Activated T-cell treated with anti-CD3 and anti-CD28 coated beads, Interleukin-2, amount 50 U/mL, for 4 hours (primary cell): ENCODE measurements at places on chromosomes 12 and 14. TPM values are rescaled to one million over a fixed set of nuclear protein-coding genes. Genes with fewer than 3 reads are reported as not detected.

- no peak for DNase-seq
These were observed 44.7 kb downstream of the CCDC88C start for GRCh38 chr14:91372671-91373495.

TESPA1 gene
- 102 TPM for total RNA-seq

GUCY2C gene
- not detected for total RNA-seq

DNA sequence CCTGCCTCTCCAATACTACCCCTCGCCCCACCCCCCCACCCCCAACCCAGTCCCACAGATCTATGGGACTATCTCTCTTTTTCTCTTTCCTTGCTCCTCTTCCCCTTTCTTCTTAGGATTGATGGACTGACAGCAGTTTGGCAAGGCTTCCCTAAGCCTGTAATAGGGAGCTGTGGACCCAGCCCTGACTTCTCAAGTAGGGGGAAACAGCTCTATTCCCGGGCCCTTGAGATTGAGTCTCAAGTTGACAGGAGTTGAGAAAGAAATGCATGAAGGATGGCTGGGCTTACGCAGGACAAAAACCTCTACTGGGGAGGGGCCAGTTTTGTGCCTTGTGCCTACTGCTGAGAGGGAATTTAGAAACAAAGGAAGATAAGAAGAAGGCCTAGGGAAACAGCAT, 60.4 kb downstream of the SMUG1 start:
- no peak for DNase-seq

TMEM233 gene
- not detected for total RNA-seq

NTN4 gene
- 0.16 TPM for total RNA-seq

PZP gene
- total RNA-seq, result not detected

- DNase-seq, result no peak
These were observed 36.3 kb downstream of the LIMA1 start for GRCh38 chr12:50246873-50247612.

DNA sequence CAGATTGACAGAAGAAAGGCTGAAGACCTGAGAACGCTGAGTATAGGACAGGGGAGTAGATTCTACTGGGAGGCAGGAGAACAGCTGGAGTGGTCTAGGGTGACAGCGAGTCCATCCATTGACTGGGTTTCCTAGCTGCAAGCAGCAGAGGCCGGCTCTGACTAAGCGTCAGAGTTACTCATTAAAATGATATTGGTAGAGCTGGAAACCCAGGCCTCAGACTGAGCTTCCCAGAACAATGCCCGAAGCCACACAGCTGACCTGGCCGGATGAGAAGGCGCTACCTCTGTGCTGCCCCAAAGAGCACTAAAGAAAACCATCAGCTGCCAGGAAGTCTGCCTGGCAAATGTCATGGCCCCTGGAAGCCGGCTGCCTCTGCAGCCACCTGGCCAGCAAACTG, 78.5 kb upstream of the FZD10 start:
- no peak for DNase-seq

GLTP gene
- 44.7 TPM for total RNA-seq

P2RX2 gene
- not detected for total RNA-seq

- no peak for DNase-seq
These were observed 57.7 kb upstream of the DIO3 start for GRCh38 chr14:101503431-101504095.

- DNase-seq, result no peak
These were observed 76.7 kb upstream of the BBS10 start for GRCh38 chr12:76424941-76425340.

- DNase-seq, result no peak
These were observed 96.1 kb upstream of the EGLN3 start for GRCh38 chr14:34046799-34047520.
